ENCODE measurements at places on chromosomes 3 and 15.
A peak's percentile ranks its signal among the peaks of the same experiment; 100 is the strongest.

DNA sequence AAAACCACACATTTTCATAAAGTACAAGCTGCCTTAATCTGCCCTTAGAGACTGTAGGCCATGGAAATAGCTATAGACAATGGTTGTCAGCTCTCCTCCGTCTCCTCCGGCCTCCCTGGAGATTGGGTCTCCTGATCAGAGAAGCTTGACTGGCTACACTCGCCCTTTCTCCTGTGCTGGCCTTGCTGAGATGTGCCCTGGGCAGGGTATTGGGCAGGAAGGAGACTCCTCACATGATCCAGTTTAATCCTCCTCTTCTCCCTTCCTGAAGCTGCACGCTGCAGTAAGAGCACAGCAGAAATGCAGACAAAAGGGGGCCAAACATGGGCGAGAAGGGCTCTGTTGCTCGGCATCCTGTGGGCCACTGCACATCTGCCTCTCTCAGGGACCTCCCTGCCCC, at the start of gene SLC24A5:
SLC24A5 (plus strand) TSS at position 246 of the 400 bp plus-strand sequence; CDS start at position 301, 55 bp downstream.
- no peak for DNase-seq

GRCh38 chr3:49602877-49603411, 48.7 kb downstream of the BSN start:
- DNase-seq, result peak; percentile 75

GRCh38 chr3:64460877-64461276, 226.9 kb downstream of the ADAMTS9 start:
- DNase-seq, result no peak

- no peak for DNase-seq
Measured at GRCh38 chr3:102233881-102234280, 200.9 kb upstream of the ZPLD1 start.

GRCh38 chr3:10198761-10199649, 34.3 kb downstream of the IRAK2 start:
- DNase-seq, result peak; percentile 92

DNA sequence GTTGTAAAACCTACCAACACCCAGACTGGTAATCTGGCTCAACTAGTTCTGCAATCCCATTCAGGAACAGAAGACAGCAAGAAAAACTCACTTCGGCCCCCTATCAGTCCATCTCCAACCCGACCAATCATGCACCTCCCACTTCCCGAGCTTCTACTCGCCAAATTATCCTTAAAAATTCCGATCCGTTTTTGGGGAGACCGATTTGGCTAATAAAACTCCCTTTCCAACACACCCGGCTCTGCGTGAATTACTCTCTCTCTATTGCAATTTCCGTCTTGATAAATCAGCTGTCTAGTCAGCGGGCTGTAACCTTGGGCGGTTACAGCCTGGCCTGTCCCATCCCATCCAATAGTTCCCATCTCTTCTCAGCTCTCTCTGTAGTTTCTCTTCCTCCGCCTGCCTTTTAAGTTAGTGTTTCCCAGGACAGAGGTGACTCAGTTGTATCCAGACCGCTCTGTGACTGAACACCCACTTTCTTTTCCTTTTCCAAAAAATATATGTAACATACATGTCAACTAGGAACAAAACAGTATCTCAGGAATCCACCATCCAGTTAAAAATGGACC, 780 bp upstream of the ACAD9 start:
- DNase-seq, result peak; percentile 52

GRCh38 chr3:37995652-37996641, 5.4 kb downstream of the VILL start:
- DNase-seq, result peak; percentile 20

- DNase-seq, result no peak
Measured at GRCh38 chr3:147507638-147508286, 98.6 kb downstream of the ZIC1 start.

DNA sequence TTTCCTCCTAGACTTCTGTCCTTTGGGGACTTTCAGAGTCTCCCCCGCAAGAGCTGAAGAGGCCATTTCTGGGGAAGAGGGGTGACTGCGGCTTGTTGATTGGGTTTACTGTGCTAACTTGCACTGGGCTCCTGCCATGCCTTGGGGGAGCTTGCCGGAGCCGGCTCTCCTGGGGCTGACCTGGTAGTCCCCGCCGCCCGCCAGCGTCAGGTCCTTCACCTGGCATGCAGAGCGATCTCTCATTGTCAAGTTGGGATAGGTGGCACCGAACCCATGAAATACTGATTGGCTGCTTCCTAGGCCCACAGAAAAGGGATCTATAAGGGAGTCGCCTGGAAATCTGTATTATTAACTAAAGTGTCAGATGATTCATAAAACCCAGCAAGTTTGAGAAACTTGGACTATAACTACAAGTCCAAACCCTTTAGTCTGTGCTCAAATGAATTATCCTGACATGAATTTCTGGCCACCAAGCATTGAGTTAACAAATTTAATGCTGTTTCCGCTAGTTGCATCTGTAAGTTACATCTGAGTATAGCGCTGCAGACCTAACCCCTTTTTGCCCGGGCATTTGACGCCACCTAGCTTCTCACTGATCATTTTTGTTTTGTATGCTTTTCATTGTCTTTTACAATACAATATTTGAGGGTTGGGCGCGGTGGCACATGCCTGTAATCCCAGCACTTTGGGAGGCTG, 607 bp upstream of the IMP3 start:
- DNase-seq, result peak; percentile 76

DNA sequence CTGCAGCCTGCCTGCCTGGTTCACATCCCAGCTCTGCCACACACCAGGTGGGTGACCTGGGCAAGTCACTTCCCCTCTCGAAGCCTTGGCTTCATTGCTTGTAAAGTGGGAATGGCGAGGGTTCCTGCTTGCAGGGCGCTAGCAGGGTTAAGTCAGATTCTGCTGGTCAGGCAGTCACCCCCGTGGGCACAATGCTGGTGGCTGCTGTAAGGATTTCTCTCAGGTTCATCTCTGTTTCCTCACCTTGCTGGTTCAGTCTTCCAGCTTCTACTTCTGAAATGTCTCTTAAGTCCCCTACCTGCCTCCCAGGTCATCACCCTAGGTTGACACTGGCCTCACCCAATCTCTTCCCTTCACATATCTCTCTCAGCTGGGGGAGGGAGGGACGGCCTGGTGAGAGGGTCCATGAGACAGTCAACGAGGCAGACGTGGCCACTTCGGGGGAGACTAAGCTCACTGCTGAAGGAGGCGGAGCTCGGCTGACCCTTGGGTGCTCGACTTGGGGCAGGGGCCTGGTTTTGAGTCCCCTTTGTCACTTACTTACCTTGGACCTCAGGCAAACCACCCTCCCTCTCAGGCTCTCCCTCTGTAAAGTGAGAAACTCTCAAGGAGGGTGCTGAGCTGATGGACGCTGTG, 11.5 kb downstream of the CTSH start:
- DNase-seq, result no peak

DNA sequence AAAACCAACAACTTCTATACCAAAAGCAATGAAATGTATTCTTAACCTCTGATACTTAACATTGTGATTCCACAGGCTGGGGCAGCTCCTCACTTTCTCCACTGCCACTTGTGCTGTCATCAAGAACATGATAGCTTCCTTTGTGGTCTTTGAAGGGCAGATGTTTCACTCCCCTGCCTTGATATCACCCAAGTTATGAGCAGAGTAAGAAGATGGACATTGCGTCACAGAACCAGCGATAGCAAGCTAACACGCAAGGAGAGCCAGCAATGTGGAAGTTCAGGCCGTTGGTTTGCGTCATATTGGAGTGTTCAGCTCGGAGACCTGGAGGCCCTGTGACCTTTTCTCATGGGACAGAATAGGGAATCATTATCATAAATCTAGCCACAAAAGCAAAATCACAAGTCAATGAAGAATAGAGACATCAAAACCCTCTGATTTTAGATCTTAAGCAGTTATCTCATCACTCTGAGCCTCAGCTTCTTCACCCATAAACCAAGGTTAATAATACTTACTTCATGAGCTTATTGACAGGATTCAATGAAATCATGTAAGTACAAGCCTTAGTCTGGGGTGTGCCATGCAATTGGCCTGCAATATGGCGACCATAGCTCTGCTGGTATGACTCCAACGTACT, 183.8 kb upstream of the THBS1 start:
- DNase-seq, result no peak

- no peak for DNase-seq
Measured at GRCh38 chr15:39880718-39881387, 39.2 kb downstream of the GPR176 start.

- DNase-seq, result no peak
Measured at GRCh38 chr15:60611592-60612346, 132.8 kb upstream of the ICE2 start.

DNA sequence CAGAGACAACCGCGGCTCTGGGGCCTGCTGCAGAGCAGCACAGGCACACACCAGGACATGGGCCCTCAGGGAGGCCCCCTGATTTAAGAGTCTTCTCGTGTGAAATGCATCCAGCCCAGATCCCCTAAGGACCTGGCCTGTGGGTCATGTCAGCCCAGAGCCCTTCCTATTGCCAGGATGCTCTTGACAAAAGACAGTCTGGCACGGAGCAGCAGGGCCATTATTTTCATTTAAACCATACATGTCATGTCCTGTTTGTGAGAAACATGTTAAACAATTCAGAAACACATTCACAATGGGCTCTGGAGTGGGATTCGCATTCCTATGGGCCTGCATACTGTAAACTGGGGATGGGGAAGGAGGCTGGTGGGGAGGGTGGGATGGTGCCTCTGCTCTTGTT, 367.4 kb upstream of the WNT5A start:
- no peak for DNase-seq

DNA sequence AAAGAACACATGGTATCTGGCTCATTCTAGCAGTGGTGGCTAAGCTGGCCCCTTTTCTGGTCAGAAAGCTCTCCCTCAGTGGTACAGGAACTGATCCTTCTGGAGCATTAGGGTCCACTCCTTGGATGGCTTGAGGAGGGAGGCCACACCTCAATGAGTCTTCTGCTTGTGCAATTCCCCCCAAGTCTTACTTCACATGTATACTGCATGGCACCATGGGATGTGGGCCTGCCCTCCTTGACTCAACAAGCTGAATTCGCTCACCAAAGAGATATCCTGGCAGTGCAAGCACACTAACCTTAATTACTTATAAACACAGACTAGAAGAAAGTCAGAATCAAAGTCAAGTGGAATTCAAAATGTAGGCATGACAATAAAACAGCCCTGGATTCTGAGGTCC, 133.8 kb upstream of the SLC2A2 start:
- DNase-seq, result no peak

GRCh38 chr3:128274837-128275236, 121.6 kb downstream of the EEFSEC start:
- no peak for DNase-seq

DNA sequence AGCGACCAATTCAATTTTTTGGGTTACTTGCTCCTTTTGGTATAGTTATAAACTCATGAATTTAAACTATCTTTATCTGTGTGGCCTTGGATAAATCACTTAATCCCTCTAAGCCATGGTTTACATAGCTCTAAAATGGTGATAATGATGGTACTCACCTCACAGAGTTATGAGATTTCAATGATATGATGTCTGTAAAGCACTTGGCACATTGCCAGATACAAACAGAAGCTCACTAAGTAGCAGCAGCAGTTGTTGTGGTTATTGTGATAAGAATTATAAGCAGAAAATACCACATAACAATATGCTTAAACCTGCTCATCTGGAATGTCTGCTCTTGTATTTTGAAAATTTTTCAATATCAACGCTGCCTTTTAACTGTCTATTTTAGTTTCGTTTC, 185.1 kb upstream of the SNTN start:
- DNase-seq, result no peak

- no peak for DNase-seq
Measured at GRCh38 chr3:79354179-79354688, 413.6 kb downstream of the ROBO1 start.

GRCh38 chr3:103617961-103618360, 1183.1 kb downstream of the ZPLD1 start:
- DNase-seq, result no peak

All from activated CD4-positive, alpha-beta T cell treated with anti-CD3 and anti-CD28 coated beads, Interleukin-10, Interleukin-2, amounts not matched to agents 100 ng/mL and 50 ng/mL, durations not matched to agents 16 hours and 8 hours (primary cell).